ENCODE measurements at places on chromosomes 7 and 10.

GRCh38 chr7:128080169-128080568, 48.9 kb upstream of the LRRC4 start:
- no peak for DNase-seq

- no peak for DNase-seq
Observed at GRCh38 chr10:49601857-49602256, 8.3 kb upstream of the SLC18A3 start.

DNA sequence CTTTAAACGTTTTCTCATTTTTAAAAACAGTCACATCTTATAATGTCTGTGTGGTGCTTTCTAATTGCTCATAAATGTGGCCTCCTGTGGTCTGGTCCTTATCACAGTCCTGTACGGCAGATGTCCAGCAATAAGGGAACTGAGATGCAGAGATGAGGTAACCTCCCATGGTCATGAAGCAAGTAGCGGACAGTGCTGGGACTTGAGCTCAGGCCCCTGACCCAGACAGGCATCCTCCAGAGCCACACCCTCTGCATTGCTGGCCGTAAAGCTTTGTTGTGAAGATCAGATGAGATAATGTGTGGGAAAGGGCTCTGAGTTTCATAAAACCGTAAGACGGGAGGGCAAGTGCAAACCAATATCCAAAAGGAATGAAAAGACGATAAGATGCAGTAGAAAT, 48.2 kb downstream of the DYNC2I1 start:
- no peak for DNase-seq

DNA sequence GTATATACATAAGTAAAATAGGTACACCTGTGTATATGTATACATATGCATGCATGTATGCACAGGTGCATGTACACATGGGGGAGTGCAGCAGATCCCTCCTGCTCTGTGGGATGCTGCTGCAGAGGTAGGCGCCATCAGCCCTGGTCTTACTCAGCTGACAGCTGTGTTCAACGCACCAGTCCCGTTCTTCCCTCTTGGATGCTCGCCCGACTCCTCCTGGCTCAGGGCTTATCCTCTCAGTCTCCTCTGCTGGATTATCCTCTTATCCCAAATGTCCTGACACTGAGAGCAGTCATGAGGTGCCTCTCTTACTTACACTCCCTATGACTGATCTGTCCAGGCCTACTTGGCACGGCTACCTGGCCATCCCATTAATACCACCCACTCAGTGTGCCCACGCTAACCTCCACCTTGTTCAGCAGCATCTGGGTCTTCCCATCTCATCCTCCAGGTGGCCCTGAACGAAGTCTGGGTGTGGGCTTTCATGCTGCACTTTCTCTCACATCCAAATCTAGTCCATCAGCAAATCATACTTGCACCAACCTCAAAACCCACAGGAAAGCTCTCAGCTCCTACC, 357.1 kb downstream of the TCERG1L start:
- DNase-seq: no peak

DNA sequence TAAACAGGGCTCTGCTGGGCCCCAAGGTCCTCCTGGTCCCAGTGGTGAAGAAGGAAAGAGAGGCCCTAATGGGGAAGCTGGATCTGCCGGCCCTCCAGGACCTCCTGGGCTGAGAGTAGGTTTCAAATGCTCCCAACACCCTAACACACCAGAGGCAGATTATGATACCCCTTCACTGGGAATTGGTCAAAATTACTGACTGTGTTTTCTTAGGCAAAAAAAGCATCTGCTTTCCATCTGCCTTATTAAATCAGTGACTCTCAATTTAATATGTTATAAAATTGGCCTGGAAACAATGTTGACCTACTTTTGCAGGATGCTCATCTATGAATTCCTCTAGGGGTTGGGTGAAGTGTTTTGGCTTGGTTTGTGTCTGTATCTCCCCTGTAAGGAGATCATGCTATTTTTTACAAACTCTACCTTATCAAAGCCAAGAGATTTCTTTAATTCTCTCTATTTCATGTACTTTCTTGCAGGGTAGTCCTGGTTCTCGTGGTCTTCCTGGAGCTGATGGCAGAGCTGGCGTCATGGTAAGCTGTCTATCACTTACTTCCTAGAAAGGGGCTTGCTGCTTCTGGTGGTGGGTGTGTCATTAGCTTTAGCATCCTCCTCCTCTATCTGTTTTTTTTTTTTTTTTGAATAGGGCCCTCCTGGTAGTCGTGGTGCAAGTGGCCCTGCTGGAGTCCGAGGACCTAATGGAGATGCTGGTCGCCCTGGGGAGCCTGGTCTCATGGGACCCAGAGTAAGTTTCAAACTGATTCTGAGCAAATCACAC, 15.9 kb downstream of the COL1A2 start:
- no peak for DNase-seq

DNA sequence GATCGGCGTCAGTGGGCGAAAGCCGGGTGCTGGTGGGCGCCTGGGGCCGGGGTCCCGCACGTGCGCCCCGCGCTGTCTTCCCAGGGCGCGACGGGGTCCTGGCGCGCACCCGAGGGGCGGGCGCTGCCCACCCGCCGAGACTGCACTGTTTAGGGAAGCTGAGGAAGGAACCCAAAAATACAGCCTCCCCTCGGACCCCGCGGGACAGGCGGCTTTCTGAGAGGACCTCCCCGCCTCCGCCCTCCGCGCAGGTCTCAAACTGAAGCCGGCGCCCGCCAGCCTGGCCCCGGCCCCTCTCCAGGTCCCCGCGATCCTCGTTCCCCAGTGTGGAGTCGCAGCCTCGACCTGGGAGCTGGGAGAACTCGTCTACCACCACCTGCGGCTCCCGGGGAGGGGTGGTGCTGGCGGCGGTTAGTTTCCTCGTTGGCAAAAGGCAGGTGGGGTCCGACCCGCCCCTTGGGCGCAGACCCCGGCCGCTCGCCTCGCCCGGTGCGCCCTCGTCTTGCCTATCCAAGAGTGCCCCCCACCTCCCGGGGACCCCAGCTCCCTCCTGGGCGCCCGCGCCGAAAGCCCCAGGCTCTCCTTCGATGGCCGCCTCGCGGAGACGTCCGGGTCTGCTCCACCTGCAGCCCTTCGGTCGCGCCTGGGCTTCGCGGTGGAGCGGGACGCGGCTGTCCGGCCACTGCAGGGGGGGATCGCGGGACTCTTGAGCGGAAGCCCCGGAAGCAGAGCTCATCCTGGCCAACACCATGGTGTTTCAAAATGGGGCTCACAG, 1.1 kb downstream of the EGFR start:
- no peak for DNase-seq

DNA sequence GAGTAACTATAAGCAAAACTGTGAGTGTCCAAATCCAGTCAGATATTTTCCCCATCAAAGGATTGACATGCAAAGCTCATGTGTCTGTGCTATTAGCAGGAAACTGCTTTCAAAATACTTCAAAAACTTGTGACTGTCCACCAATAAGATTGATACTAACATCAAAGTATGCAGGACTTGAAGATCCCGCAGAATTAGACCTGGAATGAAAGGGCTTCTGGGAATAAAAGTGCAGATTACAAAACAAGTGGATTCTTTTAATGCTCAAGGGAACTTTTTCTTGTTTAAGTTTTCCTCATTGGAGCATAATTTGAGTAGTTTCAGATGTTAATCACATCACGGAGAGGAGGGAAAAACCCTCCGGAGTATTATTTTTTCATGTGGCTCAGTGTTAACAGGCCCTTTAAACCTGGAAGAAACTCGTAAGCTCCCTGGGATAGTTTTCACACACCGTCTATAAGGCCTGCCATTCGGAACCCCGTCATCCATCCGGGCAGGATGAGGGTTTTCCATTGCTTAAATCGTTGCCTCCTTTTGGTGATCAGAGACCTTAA, 33.9 kb upstream of the MKX start:
- no peak for DNase-seq

DNA sequence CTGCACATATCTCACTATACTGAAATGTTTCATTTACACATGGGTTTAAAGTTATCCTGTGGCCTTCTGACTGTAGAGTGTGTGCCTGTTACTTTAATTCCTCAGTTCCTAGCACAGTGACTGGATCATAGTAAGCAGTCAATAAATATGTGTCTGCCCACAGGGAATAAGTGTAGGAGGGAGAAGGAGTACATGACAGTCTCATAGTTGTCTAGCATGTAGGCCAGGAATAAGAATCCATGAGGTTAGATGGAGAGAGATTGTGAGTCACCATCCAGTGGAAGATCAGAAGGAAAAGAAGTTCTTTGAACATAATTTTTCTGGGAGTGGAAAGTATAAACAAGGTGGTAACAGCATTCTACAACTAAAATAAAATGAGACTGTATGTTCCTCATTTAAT, 36.6 kb upstream of the SEMA3A start:
- DNase-seq: no peak

DNA sequence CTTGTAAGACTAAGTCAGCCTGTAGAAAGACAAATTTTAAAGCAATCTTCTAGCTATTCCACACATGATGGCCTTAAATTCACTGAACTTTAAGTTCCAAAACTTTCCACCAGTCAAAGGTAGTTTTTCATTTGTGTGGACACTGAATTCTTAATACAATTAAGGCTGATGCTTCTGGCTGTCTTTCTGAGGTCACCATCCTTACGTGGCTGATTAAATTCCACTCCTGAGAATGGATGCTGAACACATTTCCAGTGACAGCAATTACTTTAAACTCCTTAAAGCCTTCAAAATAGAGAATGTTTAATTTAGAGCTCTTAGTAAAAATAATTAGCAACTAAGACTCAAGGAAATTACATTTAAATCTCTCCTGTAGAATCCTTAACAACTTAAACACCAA, 142.6 kb upstream of the COL1A2 start:
- DNase-seq: no peak

DNA sequence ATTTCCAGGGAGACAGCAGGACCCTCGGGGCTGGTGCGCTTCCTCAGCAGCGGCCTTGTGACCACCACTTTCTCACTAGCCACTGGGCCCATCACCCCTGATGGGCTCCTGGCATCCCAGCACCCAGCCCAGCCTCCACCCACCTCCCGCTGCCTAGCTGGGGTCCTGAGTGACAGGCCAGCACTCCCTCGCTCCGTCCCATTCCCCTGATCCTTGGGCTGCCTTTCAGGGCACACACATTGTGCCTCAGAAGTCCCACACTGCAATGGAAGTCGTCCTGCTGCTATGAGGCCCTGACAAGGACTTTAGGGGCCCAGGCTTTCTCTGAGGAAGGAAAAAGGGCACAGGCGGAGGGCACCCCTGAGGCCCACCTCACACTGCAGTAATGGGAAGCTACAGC, 12.4 kb downstream of the CAMK2B start:
- DNase-seq: no peak

DNA sequence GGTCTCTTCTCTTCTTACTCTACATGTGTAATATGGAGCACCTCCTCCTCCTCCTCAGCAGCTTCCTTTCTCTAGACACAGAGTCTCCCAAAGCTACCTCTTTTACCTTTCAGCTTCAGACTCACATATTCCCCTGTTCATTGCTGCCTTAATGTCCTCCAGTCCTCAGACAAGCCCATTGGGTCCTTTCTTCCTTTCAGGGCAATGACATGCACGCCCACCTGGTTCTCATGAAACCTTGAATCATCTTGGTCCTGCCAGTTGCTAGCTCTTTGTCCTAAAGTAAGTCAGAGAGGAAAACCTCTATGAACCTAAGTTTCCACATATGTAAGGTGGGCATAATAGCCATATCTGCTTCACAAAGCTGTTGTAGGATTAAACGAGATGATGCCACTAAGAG, 227.0 kb downstream of the RPS24 start:
- DNase-seq: no peak

- no peak for DNase-seq
Observed at GRCh38 chr10:130028465-130028819, 64.4 kb upstream of the EBF3 start.

DNA sequence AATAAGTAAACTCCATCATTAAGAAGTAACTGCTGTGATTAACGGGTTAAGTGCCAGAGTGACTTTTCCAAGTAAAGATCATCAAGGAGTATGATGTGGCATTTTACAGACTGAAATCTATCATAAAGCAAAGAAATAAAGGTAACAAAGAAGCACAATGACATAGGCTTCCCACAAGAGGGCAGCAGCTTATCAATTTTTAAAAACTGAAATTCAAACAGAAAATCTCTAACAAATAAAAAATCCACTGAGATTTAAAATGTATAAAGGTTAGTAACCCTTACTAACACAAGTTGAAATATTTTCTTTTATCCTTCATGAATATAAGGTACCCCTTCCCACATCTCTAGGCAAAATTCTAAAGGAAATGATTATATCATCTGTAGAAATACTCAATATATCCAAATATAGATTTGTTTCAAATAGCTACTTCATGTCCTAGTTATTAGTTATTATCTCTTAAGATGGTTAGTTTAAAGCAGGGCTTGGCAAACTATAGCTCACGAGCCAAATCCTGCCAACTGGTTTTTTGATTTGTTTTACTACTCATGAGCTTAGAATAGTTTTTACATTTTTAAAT, 29.2 kb downstream of the FAM3C start:
- DNase-seq: peak; percentile 58

GRCh38 chr10:133122171-133122935, 34.6 kb downstream of the ADGRA1 start:
- no peak for DNase-seq

DNA sequence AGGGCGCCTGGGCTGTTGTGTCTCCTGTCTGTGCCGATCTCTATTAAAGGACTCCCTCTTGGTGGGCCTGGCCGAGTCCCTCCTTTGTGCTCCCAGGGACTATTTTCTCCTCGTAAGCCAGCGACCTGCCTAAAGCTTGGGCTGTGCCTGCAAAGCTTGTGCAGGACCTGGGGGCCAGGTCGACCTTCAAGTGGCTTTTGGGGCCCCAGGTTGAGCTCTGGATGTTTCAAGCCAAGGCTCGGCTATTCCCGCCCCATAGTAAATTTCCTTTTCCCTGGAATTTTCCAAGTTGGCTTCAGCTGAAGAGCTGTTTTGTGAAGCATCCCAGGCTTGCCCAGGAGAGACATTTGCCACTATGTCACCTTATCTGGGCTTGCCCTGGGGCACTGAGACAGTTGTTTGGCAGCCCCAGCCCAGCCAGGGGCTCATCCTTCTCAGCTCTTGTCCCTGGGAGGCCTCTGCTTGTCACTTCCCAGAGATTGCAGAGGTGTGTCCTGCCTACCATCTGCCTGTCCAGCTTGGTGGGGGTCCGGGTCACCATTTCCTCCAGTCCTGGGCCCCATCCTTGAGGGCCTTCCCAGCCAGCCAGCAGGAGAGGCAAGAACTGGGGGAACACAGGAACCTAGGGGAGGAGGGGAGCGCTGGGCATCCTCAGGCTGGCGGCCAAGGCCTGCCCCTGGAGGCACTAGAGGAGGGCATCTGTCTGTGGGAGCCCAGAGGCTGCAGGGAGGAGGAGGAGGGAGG, 20.2 kb downstream of the ZMIZ2 start:
- DNase-seq: no peak

DNA sequence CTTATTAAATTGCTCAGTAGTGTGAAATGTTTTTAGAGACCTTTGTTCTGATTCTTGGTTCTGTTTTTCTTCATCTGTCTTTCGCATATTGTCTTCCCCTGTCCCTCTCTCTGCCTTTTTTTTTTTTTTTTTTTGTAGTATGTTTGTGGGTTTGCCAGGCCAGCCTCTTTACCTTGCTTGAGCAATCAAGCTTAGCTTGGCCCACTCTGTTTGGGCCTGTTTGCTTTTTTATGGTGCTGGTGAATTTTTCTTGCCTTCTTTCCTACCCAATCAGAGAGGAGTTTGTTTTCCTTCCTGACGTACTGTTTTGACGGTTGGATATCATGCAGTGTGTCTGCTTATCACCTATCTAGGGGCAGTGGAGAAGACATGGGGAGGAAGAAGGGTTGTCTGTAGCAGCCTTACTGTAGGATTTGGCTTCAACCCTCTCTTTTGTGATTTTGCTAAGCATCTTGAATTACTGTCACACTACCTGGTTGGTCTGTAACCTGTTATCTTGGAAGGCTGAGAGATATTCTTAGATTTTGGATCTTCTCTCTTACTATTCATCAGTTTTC, 64.0 kb downstream of the BBS9 start:
- DNase-seq: no peak
